Right ventricle myocardium superior (tissue), 1 donor: ENCODE measurements at places on chromosomes 3 and 15. TPM values are rescaled to one million over a fixed set of nuclear protein-coding genes. Genes with fewer than 3 reads are reported as not detected.

- peak; percentile 89 for DNase-seq
Observed at GRCh38 chr15:79896634-79897379, at the start of gene MTHFS. Gene MTHFS, minus strand, starts transcription at chr15:79897014. Its CDS starts 26 bp downstream, at chr15:79896988.

Gene CHRNA7
- 1.3 TPM for total RNA-seq

DNA sequence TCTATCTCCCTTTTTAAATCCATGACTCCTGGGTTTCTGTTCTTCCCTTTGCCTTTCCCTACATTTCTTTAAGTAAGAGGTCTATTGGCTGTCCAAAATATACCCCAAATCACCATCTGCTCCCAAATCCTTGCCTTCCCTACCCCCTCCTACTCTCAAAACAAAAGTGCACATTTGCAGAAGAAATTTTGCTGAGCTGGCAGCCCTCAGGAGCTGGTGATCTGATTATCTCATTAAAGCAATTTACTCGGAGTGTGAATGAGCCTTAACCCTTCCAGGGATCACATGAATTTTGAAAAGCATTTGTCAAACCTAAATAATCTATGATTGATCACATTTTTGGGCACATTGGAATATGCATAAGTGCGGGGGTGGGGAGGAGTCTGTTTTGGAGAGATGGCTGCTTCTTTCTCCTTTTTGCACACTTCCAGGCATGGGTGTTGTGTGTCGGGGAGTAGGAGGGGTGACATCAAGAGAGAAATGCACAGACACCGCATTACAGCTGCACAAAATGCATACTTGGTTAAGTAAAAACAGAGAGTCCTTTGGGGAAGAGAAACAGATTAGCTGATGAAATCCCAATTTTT lies 892.6 kb downstream of the TUSC7 start:
- DNase-seq = no peak

- no peak for DNase-seq
Observed at GRCh38 chr3:13243586-13243985, 170.4 kb upstream of the IQSEC1 start.

DNA sequence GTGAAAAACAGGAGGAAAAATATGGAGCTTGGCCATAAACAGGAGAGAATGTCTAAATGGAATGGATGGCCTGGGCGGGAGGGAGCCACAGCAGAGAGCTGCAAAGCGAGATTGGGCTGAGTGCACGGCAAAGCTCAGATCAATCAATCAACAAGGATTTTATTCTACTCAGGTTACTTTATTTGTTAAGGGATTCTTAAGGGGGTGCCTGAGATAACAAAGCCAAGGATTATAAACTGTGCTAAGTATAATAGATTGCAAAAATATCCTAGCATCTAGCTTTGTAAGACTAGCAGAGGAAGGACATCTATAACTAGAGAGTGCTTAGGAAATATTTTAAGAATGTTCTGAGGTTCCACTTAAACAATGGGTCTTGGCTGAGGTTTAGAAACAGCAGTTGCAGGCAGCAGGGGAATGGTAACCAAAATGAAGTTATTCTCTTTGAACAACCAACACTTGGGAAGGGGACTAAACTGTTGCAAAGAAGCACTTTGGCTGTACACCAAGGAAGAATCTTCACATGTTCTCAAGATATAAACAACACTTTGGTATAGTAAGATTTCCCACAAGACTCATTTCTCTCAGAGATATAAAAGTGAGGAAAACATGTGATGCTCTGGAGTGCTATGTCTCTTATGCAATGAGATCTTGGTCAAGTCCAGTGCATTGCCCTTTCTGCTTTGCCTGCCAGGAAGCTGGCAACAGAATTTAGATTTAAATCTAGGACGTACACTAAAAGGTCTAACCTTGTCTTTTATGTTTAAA lies 35.5 kb downstream of the TMEM212 start:
- no peak for DNase-seq

Gene TOPAZ1
- not detected for total RNA-seq
